GM13976 (cell line): ENCODE measurements at places on chromosomes 11 and 22.

GRCh38 chr11:73465871-73466270 is 89.7 kb downstream of the RELT start:
- DNase-seq: no peak

DNA sequence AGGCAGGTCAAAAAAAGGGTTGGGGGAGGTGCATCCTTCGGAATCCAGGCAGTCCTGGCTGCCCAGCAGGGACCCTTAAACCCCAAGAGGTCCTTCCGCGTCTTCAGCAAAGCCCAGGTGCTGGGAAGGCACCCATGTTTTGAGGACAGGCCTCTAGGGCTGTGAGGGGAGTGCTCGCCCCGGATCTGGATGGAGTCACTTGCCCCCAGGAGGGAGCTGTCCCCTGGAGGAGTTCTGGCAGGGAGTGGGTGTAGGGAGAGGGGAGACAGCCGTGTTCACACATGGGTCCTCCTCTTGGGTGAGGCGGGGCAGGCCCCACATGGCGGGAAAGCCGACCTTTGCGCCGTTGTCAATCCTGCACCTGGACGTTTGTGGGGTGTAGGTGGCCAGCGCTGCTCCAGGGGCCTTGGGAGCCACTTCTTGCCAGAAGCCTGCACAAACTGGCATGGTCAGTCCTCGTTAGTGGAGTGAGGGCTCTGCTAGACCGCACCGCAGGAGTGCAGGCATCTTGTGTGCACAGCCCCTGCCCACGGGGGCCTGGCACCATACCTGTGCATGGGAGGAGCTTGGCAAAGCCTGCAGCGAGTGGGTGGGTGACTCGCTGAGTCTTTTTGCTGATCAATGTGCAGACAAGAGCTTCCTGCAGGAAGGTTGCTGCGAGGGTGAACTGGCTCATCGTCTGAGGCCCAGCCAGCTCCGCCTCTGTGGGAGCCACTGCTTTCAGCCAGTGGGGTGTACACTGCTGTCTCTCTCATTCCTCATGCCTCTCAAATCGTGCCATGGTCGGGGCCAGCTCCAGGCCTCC is 16.0 kb downstream of the PPIL2 start:
- no peak for DNase-seq

DNA sequence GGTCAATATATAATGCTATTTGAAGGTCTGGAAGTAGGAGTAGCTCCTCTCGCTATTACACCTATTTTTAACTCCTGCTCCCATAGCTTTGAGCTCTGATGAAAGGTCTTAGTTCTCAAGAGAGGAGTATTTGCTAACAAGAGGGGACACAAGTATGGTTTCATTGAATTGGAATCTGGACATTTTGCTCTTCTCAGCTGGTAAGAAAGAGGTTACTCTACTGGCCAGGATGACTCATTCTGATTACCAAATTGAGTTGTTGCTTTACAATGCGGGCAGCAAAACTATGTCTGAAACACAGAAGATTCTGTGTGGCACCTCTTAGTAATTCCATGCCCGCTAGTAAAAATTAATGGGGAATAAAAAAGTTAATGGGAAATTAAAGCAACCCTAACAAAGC is 63.6 kb upstream of the EP300 start:
- no peak for DNase-seq

DNA sequence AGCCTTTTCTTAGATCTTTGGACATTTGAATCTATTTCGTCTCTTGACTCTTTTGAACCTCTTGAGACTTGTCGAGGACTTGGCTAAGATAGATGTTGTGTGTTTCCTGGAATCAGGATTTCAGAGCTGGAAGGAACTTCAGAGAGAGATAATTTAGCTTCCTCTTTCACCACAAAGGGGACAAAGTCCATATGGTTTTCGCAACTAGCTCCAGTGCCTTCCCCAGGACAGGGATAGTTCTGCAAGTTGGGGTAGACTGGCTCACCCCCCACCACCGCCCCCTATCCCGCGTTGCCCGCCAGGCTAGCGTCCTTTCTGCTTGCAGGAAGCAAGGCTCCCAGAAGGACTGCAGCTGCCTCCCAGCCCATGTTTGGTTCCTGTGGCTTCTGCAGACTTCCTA is 75.7 kb upstream of the MYO18B start:
- no peak for DNase-seq

- no peak for DNase-seq
Observed at GRCh38 chr11:69431136-69431535, 50.3 kb upstream of the LINC01488 start.

- no peak for DNase-seq
Observed at GRCh38 chr11:44524751-44525201, 40.7 kb upstream of the CD82 start.

DNA sequence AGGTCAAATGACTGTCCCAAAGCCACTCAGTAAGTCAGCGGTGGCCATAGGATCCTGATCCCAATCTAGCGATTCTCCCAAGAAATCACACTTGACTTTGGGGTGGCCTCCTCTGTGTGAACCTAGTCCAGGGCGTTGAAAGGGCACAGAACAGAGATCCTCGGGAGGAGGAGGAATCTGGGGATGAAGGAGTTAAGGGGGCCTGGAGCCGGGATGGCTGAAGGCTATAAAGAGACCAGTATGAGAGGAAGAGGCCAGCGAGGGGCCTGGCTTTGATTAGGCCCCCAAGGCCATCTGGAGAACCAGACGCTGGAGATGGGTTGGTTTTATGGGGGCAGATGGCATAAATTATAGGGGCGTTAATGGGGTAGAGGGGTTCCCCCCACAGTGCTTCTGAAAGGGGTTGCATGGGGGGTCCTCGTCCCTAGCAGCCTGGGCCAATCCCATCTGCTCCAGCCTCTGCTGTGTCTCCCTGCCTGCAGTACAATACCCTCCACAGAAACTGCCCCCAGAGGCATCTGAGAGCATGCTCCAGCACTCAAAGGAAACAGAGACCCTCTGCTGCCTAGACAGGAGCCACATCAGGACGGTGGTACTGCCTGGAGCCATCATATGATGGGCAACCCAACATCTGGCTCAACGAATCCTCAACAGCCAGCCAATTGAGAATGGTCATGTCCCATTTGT is 35.2 kb upstream of the TRIM29 start:
- peak; percentile 4 for DNase-seq

DNA sequence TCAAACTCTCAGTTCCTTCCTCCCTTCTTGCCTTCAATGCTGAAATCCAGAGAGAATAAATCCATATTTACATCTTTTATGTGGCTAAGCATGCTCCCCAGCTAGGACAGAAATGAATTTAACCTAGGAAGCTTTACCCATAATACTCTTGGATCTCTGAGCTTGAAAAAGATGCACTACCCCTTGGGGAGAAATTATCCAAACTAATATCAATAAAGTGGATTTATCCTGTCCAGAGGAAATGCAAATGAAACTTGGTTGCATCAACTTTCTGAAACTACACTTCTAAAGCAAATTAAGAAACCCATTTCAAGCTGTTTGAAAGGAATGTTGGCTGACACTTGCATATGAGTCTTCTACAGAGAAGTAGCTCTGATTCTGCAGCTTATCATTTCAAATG is 347.9 kb downstream of the TTC28 start:
- no peak for DNase-seq

GRCh38 chr22:37932821-37933578 is 20.4 kb downstream of the C22orf23 start:
- DNase-seq: no peak

DNA sequence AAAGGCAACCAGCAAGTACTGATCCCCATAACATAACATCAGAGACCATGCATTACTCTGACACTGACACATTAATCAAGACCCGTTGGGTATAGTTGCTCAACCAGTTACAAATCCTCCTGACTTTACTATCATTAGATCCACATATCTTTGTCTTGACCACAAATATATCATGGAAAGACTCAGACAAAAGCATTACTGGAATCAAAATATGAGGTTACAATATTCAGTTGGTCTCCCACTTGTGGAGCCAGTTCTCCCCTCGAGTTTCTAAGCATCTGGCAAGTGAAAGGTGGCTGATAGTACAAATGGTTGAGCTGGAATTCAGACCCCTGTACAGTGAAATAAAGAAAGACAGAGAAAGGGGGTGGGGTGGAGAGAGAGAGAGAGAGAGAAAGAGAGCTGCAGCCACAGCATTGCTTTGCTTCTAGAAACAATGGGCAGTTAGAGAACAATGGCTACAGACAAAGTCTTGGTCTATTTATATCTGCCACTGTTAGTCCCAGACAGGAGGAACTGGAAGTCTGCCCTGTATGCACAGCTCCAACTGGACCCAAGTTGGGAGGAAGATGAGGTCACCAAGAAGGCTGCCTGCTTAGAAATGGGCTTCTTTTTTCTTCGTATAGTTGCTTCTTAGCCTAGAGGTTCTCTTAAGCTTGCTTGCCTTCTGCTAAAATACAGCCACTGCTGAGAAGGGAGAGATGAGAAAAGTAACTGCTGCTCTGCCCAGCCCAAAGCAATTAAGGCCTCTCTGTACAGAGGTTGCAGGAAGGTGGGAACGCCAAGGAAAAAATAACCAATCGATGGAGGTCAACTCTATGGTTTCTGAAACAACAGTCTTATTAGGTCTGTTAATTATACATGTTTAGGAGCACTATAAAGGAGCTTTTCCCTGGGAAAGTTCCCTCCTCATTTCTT is 85.5 kb downstream of the ETS1 start:
- no peak for DNase-seq
